Progenitor cell of endocrine pancreas (in vitro differentiated cells): ENCODE measurements at places on chromosomes 12 and 14.

DNA sequence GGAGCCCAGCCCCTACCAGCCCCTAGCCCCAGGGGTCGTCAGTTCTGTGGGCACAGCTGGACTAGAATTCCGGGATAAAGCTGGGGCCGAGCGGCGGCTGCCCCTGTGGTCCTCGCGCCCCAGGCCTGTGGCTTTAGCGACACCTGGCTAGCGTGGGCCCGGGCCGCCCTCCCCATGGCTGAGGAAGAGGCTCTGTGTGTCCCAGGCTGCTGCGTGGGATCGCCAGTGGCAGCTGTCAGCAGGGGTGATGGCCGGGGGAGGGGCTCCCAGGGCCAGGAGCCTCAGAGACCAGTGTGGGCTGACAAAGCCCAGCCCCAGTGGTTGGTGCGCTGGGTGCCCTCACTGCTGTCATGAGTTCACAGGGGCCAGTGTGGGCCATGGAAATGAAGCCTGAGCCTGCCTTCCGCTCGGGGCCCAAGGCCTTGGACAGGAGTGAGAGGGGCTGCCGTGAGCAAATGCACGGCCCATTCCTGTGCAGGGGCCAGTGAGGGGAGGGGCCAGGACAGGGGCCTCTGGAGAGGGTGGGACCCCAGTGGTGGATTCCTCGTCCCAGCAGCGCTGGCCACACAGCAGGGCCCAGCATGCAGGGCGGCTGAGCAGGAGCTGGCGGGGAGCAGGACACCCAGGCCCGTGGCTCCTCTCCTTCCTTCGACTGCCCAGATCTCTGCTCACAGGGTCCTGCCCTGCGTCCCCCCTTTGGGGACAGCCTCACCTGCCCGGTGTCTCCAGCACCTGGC lies 11.4 kb downstream of the FBRSL1 start:
- DNase-seq = no peak

DNA sequence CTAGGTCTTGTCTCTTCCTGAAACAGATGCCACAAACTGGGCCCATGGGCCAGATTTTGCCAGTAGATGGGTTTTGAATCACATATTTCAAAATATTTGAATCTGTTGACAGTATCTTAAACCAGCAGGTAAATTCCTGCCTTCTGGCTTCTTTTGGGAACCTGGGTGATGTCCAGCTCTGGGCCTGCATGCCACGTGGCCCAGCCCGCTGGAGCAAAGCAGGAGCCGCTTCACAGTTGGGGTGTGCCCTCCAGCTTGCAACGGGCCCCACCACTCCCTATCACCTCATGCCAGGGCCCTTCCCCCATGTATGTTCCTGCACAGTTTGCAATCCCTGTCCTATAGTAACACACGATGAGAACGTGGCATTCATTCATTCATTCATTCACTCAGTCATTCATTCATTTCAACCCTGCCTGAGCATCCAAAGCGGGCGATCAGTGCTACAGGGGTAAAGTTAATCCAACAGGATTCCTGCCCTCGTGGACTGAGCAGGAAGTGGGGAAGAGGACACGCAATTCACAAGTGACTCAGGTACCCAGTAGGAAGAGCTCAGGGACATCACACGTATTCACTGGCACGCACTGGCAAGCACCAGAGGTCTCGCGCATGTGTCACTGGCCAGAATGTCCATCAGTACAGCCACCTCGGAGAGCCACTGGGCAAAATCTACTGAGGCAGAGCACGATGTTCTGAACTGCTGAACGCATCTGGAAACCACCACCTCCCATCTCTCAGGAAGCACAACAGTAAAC lies 27.8 kb downstream of the SCARB1 start:
- DNase-seq = no peak

- DNase-seq = peak; percentile 42
These were observed 840 bp downstream of the SIX4 start for GRCh38 chr14:60723116-60723906.

DNA sequence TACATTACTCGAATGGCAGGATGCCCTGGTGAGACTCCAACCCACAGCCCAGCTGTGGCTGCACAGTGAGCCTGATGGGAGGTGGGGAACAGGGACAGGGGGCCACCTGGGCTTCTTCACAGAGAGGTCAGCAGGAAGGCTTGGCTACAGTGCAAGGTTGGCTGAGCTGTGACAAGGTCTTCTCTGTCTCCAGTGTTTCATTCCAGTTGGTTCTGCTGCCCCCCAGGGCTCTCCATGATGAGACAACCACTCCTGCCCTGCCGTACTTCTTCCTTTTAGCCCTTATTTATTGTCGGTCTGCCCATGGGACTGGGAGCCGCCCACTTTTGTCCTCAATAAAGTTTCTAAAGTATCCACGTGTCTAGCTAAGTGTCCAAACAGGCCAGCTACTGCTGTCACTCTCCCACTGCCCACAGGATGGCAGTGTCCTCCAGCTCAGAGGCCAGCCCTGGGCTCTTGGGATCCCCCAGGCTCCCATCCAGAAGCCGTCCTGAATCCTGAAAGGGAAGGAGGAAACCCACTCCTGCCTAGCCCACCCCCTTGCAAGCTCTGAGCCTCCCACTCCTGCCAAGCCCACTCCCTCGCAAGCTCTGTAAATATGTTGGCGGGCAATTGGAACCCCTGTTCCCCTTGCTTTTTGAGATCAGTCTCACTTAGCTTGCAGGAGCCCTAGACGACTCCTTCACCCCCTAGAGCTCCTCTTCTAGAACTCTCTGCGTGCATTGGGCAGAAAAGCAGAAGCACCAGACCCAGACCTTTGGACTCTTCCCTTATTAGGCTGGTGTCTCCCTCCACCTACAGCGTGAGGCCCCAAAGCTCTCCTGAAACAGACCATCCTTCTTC lies 5.4 kb downstream of the C1QL4 start:
- peak; percentile 50 for DNase-seq
